ENCODE measurements at places on chromosomes 12 and 14. TPM values are rescaled to one million over a fixed set of nuclear protein-coding genes. Genes with fewer than 3 reads are reported as not detected.

PRKD1 gene
- 6.0 TPM for total RNA-seq

LRRC9 gene
- not detected for total RNA-seq

AQP6 gene
- not detected for total RNA-seq

PAWR gene
- total RNA-seq: 223 TPM

KCNMB4 gene
- 1.6 TPM for total RNA-seq

EML5 gene
- 2.0 TPM for total RNA-seq

ADAM21 gene
- 0.87 TPM for total RNA-seq

ANKRD33 gene
- total RNA-seq: not detected

SLC17A8 gene
- not detected for total RNA-seq

ASB2 gene
- not detected for total RNA-seq

GDF3 gene
- total RNA-seq: not detected

CEBPE gene
- total RNA-seq: not detected

TAS2R9 gene
- total RNA-seq: not detected

CD27 gene
- not detected for total RNA-seq

RIPK3 gene
- total RNA-seq: not detected

SERPINA3 gene
- not detected for total RNA-seq

GPD1 gene
- 0.27 TPM for total RNA-seq

PRORP gene
- total RNA-seq: 28.0 TPM

ANO2 gene
- total RNA-seq: 1.4 TPM

TMEM132C gene
- total RNA-seq: not detected

KITLG gene
- 9.5 TPM for total RNA-seq

EFS gene
- not detected for total RNA-seq

CD9 gene
- total RNA-seq: 35.8 TPM

ATXN3 gene
- total RNA-seq: 34.6 TPM

OR6J1 gene
- not detected for total RNA-seq

PLEKHD1 gene
- not detected for total RNA-seq

LRIG3 gene
- 9.5 TPM for total RNA-seq

AKAP5 gene
- total RNA-seq: 1.1 TPM

WNT5B gene
- total RNA-seq: 29.2 TPM

ANKS1B gene
- total RNA-seq: not detected

BICDL1 gene
- total RNA-seq: not detected

OR11H7 gene
- not detected for total RNA-seq

SSTR1 gene
- not detected for total RNA-seq

CMA1 gene
- not detected for total RNA-seq

PRIMA1 gene
- total RNA-seq: 0.18 TPM

ZNF641 gene
- 3.9 TPM for total RNA-seq

CAMKK2 gene
- total RNA-seq: 13.0 TPM

KRT77 gene
- total RNA-seq: not detected

SLC2A13 gene
- total RNA-seq: 6.9 TPM

GNB3 gene
- 1.6 TPM for total RNA-seq

KRT4 gene
- not detected for total RNA-seq

AP5M1 gene
- 16.5 TPM for total RNA-seq

TAS2R46 gene
- not detected for total RNA-seq

TAS2R10 gene
- total RNA-seq: 0.37 TPM

GARIN6 gene
- total RNA-seq: not detected
